Cortex of kidney (tissue), 1 donor: ENCODE measurements at places on chromosomes 5 and 9.

GRCh38 chr5:119330367-119331183 is 25.2 kb upstream of the TNFAIP8 start:
- no peak for DNase-seq

DNA sequence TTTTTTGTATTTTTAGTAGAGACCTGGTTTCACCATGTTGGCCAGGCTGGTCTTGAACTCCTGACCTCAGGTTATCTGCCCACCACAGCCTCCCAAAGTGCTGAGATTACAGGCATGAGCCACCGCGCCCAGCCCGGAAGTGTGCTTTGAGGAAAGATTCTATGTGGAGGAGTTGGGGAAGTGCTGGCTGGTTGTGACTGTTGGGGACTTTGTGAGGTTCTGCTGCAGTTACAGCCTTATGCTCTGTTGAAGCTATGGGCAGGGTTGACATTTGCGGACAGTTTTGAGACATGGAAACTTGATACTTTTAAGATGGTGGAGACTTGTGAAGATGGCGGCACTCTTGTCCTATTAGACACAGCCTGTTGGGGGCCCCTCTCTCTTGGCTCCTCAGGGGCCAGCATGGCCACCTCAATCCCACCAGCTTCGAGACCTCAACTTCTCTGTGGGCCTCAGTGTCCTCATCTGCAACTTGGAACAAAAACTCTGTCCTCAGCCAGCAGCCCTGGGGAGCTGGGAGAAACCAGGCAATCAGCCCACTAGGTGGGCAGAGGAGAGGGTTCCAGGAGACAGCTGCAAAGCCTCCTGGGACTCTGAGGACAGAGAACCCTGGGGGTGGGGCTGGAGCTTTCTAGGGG is 24.9 kb downstream of the C9orf50 start:
- DNase-seq: no peak

DNA sequence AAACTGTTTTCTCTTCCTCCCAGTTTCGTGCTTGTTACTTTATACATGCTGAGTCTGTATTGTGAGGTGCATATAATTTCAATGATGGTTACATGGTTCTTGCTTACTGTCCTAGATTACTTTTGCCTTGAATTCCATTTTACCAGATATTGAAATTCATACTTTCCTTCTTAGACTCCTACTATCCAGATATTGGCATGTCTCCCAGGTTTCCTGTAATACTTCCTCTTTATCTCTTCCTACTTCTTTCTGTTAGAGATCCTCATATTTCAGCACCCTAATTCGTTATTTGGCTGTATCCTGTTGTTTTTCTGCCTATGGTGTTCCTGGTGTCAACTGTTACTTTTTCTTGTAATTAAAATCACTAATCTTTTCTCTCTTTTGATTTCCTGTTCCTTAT is 522.1 kb downstream of the CCDC171 start:
- DNase-seq: no peak

DNA sequence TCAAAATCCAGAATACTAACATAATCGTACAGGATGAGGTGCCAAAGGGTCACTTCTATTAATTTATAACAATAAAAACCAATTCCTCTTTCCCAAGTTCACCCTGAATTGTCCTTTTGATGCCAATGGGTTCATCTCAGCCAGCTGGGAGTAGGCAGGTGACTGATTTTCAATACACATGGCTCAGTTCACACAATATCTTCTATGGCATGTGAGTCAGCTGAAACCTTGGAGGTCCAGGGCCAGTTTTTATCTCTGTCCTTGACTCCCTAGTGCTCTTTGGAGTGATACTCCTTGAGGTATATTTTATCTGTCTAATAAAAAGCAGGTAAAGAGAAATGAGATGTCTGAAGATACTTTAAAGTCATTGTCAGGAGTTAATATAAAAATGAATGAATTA is 186.6 kb downstream of the SMC2 start:
- no peak for DNase-seq

- no peak for DNase-seq
Measured at GRCh38 chr5:81572201-81572600, 178.3 kb upstream of the ACOT12 start.
